ENCODE measurements at places on chromosomes 6 and 20.

GRCh38 chr6:105797983-105798453 is 288.1 kb upstream of the PRDM1 start:
- DNase-seq: no peak

- no peak for DNase-seq
Measured at GRCh38 chr6:14294270-14294951, 176.8 kb downstream of the CD83 start.

GRCh38 chr20:62573817-62574216 is 68.5 kb upstream of the SLCO4A1 start:
- DNase-seq: no peak

- no peak for DNase-seq
Measured at GRCh38 chr20:45044084-45044573, 56.8 kb downstream of the KCNS1 start.

- no peak for DNase-seq
Measured at GRCh38 chr20:54524849-54525248, 49.5 kb downstream of the DOK5 start.

GRCh38 chr20:39016506-39016905 is 54.4 kb downstream of the DHX35 start:
- DNase-seq: no peak

Measured in stimulated activated naive CD4-positive, alpha-beta T cell treated with Interleukin-2 at 50 U/mL for 16 hours (primary cell).